Stimulated activated CD4-positive, alpha-beta T cell treated with anti-CD3 and anti-CD28 coated beads, Interleukin-15, amount 100 ng/mL, for 1 hour (primary cell): ENCODE measurements at places on chromosomes 7 and 10.

- DNase-seq = peak; percentile 29
Observed at GRCh38 chr10:110387983-110388686, 83.4 kb upstream of the SMNDC1 start.

DNA sequence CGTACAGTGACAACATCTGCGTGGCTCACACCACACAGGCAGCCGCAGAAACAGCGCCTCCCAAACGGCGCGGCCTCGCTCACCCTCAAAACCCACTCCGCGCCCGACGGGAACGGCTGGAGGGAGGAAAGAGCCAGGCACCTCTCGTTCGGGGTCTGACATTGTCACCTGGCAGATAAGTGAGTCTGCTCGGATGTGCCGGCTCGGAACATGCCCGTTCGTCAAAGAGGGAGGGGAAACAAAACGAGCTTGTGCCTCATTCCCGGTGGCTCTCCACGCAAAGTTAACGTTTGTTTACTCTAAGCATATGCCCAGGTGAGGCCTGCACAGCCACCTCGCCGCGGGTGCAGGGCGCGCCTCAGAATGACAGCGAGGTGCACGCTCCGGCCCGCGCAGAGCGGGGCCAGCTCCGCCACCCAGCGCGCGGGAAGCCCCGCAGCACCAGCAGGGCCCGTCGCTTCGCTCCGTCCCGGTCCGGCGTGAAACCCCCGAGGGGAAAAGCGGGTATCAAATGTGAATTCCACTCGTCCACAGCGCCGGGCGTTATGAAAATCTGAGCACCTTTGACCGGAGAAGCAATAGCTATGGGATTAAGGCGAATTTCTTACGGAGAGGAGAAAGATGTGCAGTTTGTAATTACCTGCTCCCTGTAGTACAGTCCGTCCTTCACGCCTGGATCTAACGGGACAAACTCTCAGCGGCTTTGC, 13.1 kb downstream of the CNPY1 start:
- DNase-seq = no peak

DNA sequence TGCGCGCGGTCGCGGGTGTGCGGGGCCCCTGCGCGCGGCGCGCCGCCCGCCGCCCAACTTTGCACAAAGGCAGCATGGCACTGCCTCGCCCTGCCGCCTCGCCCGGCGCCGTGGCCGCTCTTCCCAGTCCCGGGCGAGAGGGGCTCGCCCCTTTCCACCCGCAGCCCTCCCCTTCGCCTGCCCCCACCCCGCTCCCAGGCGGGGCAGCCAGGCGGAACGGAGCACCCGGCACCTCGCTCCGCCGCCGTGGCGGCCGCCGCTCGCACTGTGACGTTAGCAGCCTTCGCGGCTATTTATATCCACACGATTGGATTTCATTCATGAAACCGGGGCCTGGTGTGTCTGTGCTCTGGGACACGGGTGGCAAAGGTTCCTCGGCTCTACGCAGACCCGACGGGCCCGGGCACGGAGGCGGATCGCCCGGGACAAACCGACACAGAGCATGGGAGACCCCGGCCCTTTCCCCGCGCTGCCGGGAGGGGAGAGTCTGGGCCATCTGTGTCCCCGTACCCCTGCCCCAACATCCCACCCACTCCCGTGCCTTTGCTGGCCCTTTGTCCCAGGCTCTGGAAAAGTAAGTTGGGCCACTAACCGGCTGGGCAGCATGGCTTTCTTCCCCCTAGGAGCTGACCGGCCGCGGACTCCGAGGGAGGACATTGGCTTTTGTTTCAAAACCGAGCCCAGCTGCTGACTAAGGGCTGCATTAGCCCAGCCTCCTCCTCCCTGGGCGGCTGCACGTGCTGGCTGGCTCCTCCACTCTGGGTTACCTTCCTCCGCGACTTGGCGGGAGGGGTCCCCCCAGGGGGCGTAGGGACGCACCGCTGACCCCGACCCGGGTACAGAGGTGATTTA, at the start of gene RHOBTB1:
Gene RHOBTB1 (minus strand): TSS at position 128 of the 852 bp plus-strand sequence. CDS start 32,643 bp downstream, outside the sequence.
- no peak for DNase-seq

DNA sequence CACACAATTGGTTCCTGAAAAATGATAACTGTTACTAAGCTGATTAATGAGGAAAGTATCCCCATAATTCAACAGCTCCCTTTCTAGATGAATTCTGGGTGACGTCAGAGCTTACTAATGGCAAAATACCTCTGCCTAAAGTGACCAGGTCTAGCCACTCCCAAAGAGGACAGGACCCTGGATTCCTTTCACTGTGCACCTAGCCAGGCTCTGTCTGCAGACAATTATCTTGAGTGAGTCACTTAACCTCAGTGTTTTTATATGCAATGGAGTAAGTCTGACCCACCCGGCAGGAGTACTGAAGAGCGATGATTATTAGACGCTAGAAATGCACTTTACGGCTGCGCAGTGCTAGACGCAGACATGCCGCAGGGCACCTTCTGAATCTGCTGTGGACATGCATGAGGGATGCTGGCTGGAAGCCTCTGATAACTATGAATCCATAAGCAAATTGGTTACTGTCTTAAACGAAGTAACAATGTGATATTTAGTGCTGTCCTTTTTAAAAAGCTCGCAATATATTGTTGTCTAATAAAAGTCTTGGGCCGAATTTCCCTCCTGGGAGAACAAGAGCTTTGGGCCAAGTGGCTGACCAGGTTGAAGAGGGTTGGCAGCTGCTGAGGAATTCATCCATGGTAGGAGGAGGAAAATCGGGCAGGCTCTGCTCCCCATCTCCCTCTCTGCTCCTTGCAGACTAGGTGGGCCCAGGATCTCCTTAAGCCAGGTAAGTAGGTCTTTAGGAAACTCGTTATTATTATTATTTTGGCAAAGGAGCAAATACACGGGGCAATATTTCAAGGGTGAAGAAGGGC, 4.6 kb upstream of the INPP5A start:
- no peak for DNase-seq

GRCh38 chr10:93445097-93445960, 36.8 kb downstream of the MYOF start:
- no peak for DNase-seq

GRCh38 chr10:113241599-113242360, 291.7 kb downstream of the TCF7L2 start:
- no peak for DNase-seq

- DNase-seq = no peak
Observed at GRCh38 chr7:28984631-28985030, 26.5 kb upstream of the TRIL start.

GRCh38 chr7:132683896-132684690, 107.8 kb upstream of the PLXNA4 start:
- no peak for DNase-seq

- no peak for DNase-seq
Observed at GRCh38 chr7:138829335-138829734, 31.3 kb upstream of the ATP6V0A4 start.

DNA sequence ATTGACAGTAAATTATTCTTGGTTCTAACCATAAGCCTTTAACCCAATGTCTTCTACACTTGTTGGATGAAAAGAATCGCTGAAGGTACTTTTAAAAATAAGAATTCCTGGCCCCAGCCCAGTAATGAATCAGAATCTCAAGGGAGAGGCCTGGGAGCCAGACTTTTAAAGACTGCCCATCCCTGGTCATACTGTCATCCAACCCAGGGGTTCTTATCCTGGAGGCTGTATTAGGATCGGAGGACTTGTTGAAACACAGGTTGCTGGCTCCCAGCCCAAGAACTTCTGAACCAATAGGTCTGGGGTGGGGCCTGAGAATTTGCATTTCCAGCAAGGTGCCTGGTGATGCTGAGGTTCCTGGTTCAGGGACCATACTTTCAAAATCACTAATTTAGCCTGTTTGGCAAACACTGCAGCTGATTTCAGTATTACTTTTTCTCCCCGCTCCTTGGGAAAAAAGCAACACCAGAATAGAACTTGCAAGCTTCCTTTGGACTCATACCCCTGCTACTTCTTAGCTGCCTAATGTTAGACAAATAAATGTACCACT, 79.5 kb upstream of the FAM133B start:
- no peak for DNase-seq

DNA sequence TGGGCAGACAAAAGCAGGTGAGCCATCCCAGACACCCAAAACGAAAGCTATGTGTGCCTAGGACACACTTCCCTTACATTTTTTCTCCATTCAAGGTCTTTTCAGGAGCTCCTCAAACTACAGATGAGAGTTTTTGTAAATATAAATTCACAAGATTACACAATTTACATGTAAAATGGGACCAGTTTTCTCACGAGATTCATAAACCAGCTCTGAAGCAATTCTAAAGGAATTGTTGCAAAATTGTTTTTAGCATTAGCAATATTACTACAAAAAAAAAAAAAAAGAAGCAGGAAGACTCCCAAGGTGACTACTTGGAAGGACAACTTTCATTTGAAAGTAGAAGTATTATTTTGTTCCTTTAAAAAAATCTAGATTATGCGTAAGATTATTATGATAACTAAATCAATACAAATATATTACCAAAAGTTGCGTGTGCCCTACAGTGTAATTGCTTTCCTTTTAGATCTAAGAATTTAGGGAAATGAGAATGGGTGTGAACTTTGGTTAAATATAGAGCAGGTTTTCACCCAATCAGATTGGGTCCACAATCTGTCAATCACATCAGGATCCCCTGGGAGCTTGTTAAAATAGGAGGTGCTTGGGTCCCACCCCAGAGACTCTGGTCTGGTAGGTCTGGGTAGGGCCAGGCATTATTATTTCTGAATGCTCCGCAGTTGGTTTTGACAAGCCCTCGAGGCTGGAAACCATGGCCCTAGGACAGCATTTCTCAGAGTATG, 72.2 kb downstream of the TBXAS1 start:
- DNase-seq = no peak

DNA sequence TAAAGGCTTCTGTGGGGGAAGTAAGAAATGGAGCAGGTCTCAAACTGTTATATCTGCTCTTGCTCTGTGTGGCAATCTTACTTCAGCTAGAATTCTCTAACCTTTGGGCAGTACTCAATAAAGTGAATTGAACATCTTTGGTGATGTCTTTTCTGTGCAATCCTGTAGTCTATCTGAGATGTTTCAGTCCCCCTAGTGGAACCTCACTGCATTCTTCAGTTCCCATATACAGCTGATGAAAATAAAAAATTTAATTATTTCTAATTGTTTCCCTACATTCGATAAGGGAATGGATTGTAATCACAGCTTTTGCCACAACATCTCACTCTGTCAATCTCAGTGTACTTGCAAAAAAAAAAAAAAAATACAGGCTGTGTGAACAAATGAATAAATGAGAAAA, 522.6 kb downstream of the DNAJB9 start:
- DNase-seq = no peak

GRCh38 chr7:143255564-143255963, 7.7 kb upstream of the GSTK1 start:
- DNase-seq = no peak

GRCh38 chr10:99529591-99530107, 3.1 kb upstream of the NKX2-3 start:
- no peak for DNase-seq
